Mesenchymal stem cell (in vitro differentiated cells and primary cell): ENCODE measurements at places on chromosomes 3 and 15.

- no peak for DNase-seq
Observed at GRCh38 chr3:9201266-9201665, 48.2 kb downstream of the SRGAP3 start.

DNA sequence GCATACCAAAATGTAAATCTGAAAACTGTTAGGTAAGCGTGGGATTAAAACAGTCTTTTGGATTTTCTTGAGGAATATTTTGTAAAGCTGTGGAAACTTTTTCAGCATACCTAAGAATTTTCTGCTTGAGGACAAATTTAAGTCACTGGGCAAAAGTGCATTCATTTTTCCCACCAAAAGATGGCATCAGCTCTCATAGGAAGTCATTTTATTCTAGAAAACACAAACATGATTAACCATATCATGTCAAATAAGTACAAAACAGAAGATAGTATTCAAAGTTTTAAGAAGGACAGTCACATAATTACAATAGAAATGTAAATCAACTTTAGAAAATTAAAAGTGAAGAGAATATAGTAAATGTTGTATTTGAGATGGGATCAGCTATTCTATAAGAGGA is 63.5 kb downstream of the SLC49A4 start:
- DNase-seq, result peak; percentile 22

- DNase-seq, result no peak
Observed at GRCh38 chr3:56962206-56962605, 98.3 kb upstream of the SPATA12 start.

DNA sequence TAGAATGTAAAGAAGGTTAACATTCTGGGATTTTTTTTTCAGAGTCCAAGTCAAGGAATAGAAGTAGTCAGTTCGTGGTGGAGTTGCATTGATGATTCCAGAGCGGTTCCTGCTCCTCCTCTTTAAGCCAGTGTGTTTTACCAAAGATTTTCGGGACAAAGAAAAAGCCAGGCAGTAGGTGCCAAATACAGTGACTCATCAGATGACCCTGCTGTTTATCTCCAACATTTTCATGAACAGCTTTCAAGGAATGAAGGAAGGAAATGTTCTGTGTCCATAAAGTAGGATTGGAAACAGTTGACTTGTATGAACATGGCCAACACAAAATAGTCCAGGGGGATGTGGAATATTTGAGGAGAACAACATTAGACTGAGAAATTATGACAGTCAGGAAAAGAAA is 142.4 kb upstream of the TMC3 start:
- no peak for DNase-seq

DNA sequence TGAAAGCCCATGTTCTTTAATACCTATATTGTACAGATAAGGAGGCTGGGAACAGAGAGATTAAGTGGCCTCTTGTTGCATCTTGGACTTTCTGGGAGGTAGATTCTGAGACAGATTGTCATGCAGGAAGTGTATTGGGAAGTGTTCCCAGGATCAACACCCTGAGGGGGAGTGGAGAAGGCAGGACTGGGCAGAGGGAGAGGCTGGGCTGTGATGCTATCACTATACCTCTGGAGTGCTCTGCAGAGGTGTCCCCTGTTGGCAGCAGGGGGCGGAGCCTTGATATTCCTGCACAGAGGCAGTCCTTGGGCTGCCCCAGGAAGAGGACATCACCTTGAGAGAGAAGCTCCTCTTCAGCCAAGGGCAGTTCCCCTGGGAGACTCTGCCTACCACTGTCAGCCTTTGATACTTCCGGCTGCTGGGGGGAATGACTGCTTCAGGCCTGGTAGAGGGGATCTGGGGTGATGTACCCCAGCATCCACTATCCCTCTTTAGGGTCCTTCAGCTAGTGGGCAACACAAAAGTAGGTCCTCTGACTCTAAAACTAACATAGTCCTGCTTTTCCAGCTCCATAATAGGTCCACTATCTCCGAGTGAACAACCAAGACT is 97.4 kb upstream of the RNU6-1 start:
- DNase-seq, result no peak

GRCh38 chr3:62553811-62554210 is 180.5 kb upstream of the FEZF2 start:
- DNase-seq, result no peak

- DNase-seq, result no peak
Observed at GRCh38 chr3:12677616-12678015, 13.7 kb upstream of the RAF1 start.

DNA sequence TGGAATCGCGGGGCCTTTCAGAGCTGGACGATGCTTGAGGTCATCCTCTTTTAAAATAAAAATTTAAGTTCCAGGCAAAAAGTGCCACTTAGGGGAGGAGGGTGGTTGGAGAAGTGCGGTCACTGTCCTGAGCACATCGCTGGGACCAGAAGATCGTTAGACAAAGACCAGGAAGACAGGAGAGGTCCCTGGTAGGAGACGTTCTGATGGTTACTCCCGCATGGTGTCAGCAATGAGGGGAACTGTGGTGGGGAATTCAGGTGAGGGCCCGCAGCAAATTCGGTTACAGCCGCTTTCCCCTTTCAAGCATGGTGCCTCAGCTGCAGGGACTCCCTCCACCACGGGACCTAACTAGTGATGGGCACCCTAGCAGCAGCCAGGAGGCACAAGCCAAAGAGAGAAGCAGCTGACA is 1.0 kb upstream of the ISY1 start:
- DNase-seq, result no peak

DNA sequence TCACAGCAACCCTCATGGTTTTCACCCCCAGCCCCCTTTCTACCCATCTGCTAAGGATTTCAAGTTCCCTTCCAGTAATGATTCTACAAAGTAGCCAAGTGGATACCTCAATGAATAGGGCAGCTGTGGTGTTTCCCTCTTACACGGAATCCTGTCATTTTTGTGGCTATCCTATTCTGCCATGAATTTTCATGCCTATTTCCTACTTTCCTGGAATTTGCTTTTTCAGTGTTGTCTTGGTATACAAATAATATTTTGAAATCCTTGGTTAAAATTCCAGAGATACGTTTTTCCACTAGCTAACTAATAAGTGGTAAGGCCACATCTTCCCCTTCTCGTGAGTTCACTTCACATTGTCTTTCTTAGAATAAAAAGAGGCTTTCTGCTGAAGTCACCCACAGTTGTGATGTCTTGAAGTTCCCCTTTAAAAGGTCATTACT is 7.5 kb downstream of the ADPRH start:
- DNase-seq, result no peak

GRCh38 chr3:182325213-182325950 is 467.9 kb upstream of the ATP11B start:
- DNase-seq, result peak; percentile 1

GRCh38 chr3:122576174-122576940 is 1.1 kb upstream of the PARP15 start:
- peak; percentile 19 for DNase-seq

- no peak for DNase-seq
Observed at GRCh38 chr3:123444744-123445143, 4.1 kb downstream of the ADCY5 start.

DNA sequence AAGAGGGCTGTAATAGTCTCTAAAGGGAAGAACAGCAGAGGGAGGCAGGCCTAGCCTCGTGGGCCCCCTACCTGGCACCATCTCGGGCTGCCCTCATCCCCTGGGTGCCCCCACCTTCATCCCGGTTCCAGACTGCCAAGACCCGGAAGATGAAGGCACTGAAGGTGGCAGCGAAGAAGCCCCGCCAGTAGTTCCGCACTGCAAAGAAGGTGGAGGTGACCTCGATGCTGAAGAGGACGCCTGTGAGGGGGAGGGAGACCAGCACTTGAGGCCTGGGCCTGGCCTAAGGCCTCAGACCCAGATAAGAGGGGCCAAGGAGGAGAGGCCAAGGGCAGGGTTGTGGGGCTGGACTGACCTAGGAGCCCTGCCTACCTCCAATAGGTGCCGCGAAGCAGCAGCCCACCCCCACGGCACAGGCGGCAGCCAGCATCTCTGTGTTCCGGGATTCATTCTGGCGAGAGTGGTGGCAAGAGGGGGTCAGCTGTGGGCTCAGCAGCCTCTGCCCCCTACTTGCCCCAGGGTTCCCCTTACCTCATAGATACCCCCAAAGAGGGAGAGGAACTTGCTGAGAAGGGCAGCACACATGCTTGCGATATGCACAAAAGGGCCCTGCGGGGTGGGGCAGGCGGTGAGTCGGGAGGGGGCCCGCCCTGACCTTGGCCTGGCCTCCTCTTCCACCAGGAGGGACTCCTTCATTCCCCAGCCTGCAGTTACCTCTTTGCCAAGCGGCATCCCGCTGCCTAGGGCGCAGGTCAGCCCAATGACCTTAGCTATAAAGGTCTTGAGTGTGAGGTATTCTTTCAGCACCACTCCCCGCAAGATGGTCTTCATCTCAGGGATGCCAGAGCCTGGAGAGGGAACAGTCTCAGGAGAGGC is 3.9 kb downstream of the CLCN2 start:
- no peak for DNase-seq

- DNase-seq, result no peak
Observed at GRCh38 chr3:153574445-153574844, 412.4 kb downstream of the RAP2B start.

DNA sequence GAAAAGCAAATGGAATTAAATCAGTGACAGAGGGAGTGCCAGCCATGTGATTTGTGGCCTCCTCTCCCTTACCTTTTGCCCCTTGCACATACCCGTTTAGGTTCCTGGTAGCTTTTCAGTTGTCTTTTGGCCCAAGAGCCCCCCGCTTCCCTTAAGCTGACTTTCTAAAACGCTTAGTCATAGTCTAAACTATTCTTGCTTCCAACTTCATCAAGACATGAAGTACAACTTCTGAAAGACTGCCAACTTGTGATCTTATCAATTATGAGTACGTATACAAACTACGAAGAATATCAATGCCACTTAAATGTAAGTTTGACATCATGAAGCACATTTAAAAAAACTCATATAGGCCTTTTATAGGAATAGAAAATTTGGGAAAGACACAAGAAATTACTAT is 61.9 kb downstream of the EIF3J start:
- DNase-seq, result peak; percentile 51

- no peak for DNase-seq
Observed at GRCh38 chr15:77738038-77738370, 105.3 kb upstream of the LINGO1 start.

GRCh38 chr3:146177519-146177918 is 16.5 kb upstream of the PLOD2 start:
- DNase-seq, result no peak

GRCh38 chr3:101995371-101996046 is 146.2 kb downstream of the NFKBIZ start:
- DNase-seq, result peak; percentile 79

DNA sequence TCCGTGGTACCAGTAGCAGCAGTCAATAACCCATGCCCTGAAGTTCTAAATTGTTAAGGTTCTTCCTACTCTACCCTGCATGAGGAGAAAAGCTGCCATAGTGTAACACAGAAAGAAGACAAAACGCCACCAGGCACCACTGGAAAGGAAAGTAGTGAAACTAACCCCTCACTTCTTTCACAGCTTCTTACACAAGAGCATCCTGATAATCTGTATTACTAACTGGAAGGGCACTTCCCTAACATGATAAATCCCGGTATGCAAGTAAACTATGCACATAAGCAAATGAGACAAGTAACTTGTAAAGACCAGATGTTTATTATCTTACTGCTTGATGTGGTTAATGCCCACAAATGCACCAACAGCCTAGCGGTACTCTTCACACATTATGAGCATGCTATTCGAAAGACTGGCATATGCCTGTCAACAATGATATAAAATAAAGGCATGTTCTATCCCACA is 141.3 kb downstream of the ADAM10 start:
- DNase-seq, result peak; percentile 85

GRCh38 chr15:52466716-52467115 is 62.0 kb downstream of the MYO5A start:
- DNase-seq, result no peak

DNA sequence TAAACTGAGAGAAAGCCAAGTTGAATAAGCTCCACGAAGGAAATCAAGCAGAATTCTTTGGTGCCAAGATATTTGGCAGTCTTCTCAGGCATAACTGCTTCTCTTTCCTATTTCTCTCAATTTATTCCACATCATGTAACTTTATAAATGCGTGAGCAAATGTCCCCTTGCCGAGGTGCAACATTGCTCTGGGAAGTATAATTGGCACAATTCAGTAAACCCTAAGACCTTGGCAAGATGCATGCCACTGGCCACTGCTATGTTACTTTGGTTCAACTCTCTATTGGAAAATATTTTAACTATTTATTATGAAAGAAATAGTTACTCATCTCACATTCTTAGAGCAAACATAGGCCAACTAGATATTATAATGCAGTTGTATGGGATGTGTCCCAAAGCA is 170.2 kb downstream of the SUCNR1 start:
- DNase-seq, result no peak

GRCh38 chr15:42088801-42089640 is 5.3 kb downstream of the PLA2G4D start:
- no peak for DNase-seq

GRCh38 chr15:45048794-45049631 is 26.0 kb downstream of the SORD start:
- no peak for DNase-seq

DNA sequence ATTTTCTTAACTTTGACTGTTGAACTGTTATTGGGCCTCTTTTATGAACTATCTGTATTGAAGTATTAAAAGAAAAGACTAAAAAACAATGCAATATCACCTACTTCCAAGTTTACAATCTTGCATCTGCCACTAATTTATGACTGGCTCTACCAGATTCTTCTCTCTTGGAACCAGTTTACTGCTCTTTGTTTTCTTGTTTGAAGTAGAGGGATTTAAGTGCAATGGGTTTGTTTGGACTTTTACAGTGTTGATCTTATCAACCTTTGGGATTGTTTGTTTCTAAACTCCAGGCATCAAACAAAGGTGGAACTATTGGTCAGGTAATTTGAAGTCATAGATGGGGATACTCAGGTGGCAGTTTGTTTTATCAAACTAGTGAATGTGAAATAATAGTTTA is 43.0 kb upstream of the MEIS2 start:
- DNase-seq, result no peak

- no peak for DNase-seq
Observed at GRCh38 chr15:25763331-25763751, 99.8 kb downstream of the ATP10A start.

GRCh38 chr15:48924528-48925393 is 39.0 kb downstream of the SHC4 start:
- DNase-seq, result no peak

- DNase-seq, result no peak
Observed at GRCh38 chr3:29889215-29889614, 608.3 kb downstream of the RBMS3 start.

DNA sequence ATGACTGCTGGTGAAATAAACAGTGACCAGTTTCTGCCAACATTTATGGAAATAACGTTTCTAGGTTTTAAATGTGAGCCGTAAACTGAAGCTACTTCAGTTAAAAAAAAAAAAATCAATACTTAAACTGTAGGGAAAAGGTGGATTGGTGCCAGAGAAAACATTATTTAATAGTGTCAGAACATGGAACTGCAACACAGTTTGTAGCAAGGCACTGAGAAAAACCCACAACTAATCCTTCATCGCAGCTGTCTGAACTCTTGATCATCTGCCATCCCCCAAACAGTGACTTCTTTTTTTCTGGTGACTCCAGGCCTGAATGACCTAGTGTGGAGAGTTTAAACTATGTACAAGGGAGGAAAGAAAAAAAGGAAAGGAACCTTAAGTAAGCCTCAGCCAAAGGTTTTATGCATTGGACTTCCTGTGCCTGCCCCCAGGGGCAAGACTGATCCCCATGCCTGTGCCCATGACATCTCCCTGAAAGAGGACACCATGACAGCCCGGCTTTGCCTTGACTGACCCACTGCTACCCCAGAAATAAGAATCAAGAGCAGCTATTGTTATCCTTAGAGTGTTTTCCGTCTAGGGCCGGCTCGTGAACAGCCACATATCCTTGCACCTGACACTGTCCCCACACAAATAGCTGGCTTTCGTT is 33.1 kb downstream of the CRTAP start:
- DNase-seq, result no peak

GRCh38 chr3:111723293-111724215 is 128.4 kb upstream of the ZBED2 start:
- peak; percentile 51 for DNase-seq

- DNase-seq, result peak; percentile 7
Observed at GRCh38 chr3:31919528-31919927, 61.5 kb downstream of the OSBPL10 start.
